ENCODE measurements at places on chromosomes 3 and 15.

GRCh38 chr3:34011171-34012101, 213.0 kb downstream of the PDCD6IP start:
- DNase-seq = no peak

DNA sequence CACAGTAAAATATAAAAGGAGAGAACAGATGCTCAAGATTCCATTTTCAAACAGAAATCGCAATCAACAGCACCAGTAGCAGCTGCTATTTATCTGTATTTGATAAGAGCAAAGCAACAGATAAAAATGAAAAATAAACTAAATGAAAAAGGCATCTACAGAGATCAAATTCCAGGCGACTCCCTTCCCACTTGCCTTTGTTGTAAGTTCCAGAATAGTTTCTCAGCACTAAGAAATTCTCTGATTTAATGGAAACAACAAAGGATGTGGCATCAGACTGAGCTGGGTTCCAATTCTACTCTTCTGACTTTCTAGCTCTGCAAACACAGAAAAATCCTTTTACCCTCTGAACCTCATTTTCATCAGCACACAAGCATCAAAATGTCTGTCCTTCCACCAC, 110.8 kb upstream of the MME start:
- no peak for DNase-seq

DNA sequence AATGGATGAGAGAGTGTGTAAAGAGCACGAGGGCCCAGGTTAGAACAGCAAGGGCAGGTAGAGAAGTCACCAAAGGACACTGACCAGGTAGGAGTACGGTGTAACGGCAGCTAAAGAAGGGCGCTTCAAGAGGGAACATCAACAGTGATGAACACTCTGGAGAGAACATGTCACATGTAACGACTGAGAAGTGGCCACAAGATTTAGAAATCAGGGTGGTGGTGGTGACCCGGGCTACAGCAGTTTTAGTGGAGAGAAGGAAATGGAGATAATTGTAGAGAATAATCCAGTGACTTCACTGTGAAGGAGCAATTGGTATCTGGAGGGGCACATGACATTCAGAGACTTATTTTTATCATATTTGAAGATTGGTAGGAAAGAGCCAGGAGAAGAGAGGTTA, 1.2 kb upstream of the C15orf40 start:
- no peak for DNase-seq

GRCh38 chr15:82044373-82045178, 1.2 kb downstream of the MEX3B start:
- no peak for DNase-seq

- no peak for DNase-seq
These were observed 314.8 kb upstream of the CTDSPL start for GRCh38 chr3:37546876-37547275.

GRCh38 chr3:139514741-139515140, 24.8 kb downstream of the RBP1 start:
- no peak for DNase-seq

- DNase-seq = no peak
These were observed 124.1 kb upstream of the MME start for GRCh38 chr3:154955907-154956533.

GRCh38 chr3:72761410-72761809, 86.8 kb downstream of the SHQ1 start:
- no peak for DNase-seq

DNA sequence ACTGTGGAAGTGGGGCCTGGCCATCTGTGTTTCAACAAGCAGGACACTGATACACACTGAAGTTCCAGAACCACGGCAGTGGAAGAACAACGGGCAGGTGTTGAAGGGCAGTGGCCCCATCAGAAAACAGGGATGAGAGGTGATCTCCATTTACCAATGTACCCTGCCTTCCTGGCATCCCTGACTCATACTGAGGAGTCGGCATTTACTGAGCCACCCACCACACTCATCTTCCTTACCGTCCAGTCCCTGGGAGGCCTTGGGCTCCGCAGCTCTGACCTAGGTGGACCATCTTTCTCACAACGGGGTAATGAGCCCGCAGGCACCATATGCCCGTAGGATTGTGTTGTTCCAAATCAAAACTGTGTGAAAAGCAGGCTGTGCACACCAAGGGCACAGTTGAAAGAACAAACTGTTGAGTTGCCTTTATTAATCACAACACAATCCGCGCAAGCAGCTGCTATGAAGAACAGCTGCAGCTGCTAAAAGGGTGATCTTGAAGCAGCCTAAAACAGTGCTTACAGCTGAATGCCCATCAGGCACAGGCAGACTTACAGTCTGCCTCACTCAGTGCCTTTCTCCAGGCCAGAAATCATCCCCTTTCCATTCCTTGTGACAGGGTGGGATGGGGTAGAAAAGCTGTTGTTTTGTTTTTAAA, 12.9 kb downstream of the MB21D2 start:
- DNase-seq = no peak
